ENCODE measurements at places on chromosomes 1 and 21. TPM values are rescaled to one million over a fixed set of nuclear protein-coding genes. Genes with fewer than 3 reads are reported as not detected.

Gene NPPA
- not detected for total RNA-seq

Gene TMEM54
- 0.87 TPM for total RNA-seq

Gene FCER1A
- total RNA-seq, result not detected

Gene ZNF684
- 4.2 TPM for total RNA-seq

Gene LDLRAD2
- not detected for total RNA-seq

Gene RCAN3
- 45.0 TPM for total RNA-seq

Gene PPIAL4G
- total RNA-seq, result not detected

Gene SLC9A1
- total RNA-seq, result 21.0 TPM

Gene CCDC28B
- total RNA-seq, result 7.8 TPM

Gene FCMR
- 24.8 TPM for total RNA-seq

Gene PHTF1
- 9.1 TPM for total RNA-seq

Gene C1orf141
- total RNA-seq, result 0.11 TPM

GRCh38 chr1:25689686-25690381 lies 73.2 kb downstream of the MAN1C1 start:
- no peak for DNase-seq

DNA sequence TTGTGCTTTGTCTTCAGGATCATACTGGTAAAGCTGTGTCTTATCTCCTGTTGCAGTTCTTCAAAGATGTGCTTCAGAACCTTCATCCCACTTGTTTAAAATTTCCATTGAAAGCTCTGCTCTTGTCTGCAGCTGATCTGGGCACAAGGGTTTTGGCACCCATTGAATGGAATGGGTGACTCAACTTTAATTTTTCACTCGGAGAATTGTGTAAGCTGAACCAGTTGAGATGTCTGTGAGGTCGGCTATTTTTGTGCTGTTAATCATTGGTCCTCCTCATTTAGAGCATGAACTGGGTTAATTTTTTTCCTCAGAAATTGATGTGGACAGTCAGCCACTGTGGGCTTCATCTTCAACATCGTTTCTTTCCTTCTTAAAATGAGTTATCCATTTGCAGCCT lies 252.1 kb downstream of the TM2D1 start:
- DNase-seq, result no peak

GRCh38 chr1:243293941-243294722 lies 38.3 kb downstream of the SDCCAG8 start:
- no peak for DNase-seq

DNA sequence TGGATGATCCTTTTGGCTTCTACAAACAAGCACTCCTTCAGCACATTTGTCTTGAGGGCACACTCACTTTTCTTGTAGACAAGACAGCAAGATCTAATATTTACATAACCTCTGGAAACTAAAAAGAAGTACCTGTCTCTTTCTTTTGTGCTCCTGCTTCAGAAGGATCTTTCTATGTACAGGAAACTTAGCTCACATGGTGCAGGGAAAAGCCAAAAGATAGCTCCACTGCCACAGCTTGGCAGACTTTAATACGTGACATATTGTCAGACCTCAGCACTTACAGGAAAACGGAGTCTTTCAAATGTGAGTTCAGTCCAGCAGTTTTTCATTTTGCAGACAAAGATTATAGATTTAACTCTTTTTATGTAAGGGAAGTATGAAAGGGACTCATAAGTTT lies 225.5 kb upstream of the SAMSN1 start:
- no peak for DNase-seq

- no peak for DNase-seq
Observed at GRCh38 chr1:119686661-119687060, 25.1 kb upstream of the PHGDH start.

GRCh38 chr1:7960867-7961215 lies 670 bp upstream of the PARK7 start:
- DNase-seq, result no peak

DNA sequence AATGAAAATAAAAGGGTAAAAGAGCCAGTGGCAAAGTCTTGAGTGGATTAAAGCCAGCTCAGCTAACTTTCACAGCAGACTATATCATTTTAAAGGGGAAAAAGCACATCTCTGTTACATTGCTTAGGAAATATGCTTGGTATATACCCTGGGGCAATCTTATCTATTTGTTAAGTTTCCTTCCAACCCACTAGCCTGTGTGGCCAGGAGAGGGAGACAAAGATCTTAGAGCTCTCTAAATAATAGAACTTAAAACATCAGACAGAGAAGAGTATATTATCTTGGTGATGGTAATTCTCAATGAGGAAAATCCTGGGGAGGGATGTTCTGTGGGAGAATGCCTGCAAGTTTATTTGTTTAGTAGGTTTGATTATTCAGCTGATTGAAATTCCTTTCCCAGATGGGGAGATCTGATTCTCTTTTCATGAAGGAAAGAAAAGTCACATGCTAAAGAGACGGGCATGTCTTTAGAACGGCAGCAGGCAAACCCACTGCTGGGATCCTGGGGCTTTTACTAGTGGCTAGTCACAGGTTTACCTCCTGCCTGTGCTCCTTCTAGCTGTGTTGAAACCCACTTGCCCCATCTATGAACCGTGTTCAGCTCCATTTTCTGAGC lies 3.6 kb downstream of the KCNE2 start:
- DNase-seq, result peak; percentile 22

DNA sequence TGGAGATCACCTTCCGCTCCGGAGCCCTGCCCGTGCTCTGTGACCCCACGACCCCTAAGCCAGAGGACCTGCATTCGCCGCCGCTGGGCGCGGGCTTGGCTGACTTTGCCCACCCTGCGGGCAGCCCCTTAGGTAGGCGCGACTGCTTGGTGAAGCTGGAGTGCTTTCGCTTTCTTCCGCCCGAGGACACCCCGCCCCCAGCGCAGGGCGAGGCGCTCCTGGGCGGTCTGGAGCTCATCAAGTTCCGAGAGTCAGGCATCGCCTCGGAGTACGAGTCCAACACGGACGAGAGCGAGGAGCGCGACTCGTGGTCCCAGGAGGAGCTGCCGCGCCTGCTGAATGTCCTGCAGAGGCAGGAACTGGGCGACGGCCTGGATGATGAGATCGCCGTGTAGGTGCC lies 9.6 kb downstream of the SPATA46 start:
- DNase-seq, result no peak

DNA sequence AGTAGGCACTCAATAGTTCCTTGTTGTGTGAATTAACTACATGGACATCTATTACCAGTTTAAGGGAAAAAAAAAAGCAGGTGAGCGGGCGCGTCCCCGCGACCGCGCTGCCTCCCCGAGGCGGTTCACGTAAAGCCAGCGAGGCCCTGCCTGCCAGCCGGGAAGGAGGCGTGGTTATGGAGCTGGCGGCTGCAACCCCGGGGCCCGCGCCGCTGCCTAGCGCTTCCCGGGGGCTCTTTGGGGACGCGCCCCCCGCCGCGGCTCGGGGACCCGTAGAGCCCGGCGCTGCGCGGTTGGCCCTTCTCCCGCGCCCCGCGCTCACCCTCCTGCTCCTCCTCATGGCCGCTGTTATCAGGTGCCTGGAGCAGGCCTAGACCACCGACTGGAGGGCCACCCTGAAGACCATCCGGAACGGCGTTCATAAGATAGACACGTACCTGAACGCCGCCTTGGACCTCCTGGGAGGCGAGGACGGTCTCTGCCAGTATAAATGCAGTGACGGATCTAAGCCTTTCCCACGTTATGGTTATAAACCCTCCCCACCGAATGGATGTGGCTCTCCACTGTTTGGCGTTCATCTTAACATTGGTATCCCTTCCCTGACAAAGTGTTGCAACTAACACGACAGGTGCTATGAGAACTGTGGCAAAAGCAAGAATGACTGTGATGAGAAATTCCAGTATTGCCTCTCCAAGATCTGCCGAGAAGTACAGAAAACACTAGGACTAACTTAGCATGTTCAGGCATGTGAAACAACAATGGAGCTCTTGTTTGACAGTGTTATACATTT lies 2.6 kb upstream of the CC2D1B start:
- peak; percentile 47 for DNase-seq

DNA sequence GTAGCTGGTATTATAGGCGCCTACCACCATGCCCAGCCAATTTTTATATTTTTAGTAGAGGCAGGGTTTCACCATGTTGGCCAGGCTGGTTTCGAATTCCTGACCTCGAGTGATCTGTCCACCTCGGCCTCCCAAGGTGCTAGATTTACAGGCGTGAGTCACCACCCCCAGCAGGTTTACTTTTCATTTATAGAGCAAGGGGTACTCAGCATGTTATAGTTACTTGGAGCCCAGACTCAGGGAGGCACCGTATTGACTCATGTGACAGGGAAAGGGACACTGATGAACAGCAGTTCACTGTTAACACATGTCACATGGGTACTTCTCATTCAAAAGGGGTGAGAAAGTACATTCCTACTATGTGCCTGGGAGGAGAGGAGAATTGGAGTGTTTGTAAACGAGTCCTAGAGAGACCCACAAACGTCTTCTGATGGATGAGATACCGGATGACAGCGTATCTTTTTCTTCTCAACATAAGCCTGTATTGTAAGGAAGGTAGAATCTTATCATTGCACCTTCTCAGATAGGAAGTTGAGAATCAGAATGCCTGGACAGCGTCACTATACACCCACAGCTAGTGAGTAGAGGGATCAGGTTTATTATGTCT lies 510.0 kb downstream of the USP25 start:
- no peak for DNase-seq

DNA sequence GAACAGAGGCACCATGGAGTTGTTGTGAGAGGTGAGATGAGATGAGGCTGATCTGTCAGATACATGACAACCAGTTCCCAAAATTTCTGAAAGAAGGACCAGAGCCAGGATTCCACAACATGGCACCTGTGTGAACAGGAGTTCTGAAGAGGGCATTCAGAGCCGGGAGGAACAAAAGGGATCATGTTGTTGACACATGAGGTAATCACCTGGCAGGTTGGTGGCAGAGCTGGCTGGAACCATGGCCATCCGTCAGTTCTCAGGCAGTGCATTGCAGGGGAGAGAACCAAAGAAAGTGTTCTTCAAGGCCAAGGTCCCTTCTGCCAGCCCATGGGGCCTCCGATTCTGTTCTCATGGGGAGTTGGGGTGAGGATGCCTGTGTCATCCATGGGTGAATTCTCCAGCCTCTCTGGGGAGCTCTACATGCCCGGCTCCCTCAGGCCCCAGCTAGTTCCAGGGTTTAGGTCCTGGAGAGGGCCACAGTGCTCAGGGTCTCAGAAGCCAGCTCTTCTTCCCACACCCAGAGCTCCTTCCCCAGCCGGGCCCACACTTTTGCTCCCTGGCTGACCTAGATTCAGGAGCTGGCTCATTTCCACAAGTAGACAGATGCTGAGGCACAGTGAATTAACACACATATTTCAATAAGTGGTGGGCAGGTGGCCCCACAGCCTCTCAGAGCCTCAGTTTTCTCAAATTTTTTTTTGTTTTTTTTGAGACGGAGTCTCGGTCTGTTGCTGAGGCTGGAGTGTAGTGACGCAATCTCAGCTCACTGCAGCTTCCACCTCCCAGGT lies 49.1 kb upstream of the CTPS1 start:
- no peak for DNase-seq

- DNase-seq, result no peak
Observed at GRCh38 chr1:26020941-26021646, 481 bp upstream of the EXTL1 start.

DNA sequence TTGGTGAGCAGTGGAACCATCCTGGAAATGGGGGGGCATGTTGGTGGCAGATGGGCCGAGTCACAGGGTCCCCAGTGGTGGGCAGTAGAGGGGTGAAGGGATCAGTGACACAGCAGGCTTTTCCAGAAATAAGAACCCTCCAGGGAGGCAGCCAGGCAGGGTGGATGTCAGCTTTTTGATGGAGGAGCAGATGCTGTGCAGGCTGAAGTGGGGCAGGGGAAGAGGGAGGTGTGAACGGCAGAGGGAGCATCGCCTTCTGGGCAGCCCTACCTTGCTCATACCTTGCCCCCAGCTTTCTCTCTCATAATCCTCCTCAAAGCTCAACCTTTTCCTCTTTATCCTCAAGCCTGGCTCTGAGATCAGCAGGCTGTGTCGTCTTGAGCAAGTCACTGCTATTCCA lies 131.8 kb upstream of the IPO9 start:
- DNase-seq, result no peak

- no peak for DNase-seq
Observed at GRCh38 chr1:47415728-47416318, at the start of gene FOXE3. TSS of gene FOXE3 (plus strand) at chr1:47416285. CDS start at chr1:47416316, 31 bp downstream.

GRCh38 chr21:29511096-29511495 lies 212.4 kb downstream of the BACH1 start:
- DNase-seq, result no peak

DNA sequence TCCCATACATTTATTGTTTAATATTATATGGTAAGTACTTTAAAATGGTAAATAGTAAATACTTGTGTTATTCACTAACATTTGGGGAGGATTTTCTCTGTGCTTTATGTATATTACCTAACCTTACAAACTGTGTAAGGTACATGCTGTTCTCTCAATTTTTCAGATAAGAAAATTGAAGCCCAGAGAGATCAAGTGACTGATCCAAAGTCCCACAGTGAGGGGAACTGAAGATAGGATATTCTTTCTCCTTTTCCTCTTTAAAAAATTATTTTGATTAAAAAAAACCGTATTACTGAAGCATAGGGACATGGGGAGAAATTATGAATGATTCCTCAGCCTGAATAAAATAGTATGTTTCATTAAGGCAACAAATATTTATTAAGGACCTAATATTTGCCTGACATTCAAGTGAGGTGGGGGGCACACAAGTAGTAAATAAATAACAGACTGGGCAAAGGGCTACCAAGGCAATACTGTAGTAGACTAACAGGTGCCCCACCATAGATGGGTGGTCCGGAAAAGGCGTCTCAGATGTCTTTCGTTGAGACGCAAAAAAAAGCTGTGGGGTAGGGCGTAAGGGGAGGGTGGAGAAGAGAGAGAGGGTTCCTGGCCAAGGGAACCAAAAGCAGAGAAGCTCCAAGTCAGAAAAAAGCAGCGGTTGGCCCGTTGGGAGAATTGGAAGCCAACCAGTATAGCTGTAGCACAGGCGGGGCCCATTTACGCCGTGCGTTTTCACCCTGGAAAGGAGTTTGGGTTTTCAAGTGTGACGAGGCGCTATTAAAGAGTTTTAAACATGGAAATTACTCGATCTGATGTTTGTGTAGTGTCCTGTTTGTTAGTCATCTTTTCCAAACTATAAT lies 944 bp upstream of the AGO3 start:
- peak; percentile 31 for DNase-seq

GRCh38 chr1:40664791-40665190 lies 691 bp downstream of the RIMS3 start:
- DNase-seq, result no peak

DNA sequence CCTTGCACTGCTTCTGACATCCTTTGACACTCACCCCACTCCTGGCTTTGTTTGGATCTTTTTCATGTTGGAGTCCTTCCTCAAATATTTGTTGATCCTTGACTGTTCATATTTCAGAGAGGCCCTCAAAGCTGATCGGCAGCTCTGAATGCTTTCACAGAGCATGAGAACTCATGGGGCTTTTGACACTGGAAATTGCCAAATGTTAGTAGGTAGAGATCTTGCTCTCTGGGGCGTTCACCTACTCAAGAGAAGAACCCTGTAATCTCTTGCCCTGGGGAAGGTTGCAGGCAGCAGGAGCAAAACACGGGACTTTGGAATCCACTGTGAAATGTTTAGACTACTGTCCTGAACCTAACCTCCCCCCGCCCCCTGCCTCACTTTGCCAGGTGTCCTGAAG lies 67.4 kb upstream of the STUM start:
- DNase-seq, result no peak

GRCh38 chr1:14435368-14436023 lies 163.0 kb upstream of the KAZN start:
- DNase-seq, result no peak

Measured in activated T-cell treated with anti-CD3 and anti-CD28 coated beads, Interleukin-2, amount 50 U/mL, for 4 hours (primary cell).